ENCODE measurements at places on chromosomes 4 and X.

GRCh38 chrX:30592831-30593230 is 15.3 kb upstream of the TASL start:
- no peak for DNase-seq

DNA sequence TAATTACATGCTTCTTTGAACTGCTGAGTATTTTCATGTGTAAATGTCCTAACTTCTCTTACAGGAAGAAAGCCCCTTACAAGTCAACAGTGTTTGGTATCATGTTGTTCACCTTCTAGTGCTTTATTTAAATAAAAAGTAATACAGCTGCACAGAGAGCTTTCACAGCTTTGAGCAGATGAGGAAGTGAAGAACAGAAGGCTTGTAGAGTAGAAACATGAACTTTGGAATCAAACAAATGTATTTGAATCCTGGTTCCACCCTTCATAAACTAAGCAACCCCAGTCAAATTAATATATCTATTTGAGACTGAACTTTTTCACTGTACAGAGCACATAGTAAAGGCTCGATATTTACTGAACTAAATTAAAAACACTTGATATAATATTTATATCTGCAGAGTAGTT is 120.5 kb downstream of the CAMK2D start:
- peak; percentile 27 for DNase-seq

DNA sequence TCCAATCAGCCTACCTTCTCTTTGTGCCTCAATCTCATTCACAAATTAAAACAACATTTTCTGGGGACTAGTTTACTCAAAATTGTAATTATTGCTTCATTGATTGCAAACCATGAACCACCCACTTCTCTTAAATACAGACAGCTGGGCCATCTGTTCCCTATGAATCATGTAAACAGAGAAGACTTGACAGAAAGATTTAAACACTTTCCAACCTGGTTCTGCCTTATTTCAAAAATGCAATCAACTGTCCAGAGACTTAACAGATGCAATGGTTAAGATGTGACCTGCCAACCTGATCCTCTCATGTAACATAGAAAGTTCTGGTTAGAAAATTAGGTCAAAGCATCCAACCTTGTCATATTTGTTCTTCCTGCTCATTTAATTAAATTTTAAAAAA is 20.8 kb upstream of the SERTM2 start:
- DNase-seq, result no peak

DNA sequence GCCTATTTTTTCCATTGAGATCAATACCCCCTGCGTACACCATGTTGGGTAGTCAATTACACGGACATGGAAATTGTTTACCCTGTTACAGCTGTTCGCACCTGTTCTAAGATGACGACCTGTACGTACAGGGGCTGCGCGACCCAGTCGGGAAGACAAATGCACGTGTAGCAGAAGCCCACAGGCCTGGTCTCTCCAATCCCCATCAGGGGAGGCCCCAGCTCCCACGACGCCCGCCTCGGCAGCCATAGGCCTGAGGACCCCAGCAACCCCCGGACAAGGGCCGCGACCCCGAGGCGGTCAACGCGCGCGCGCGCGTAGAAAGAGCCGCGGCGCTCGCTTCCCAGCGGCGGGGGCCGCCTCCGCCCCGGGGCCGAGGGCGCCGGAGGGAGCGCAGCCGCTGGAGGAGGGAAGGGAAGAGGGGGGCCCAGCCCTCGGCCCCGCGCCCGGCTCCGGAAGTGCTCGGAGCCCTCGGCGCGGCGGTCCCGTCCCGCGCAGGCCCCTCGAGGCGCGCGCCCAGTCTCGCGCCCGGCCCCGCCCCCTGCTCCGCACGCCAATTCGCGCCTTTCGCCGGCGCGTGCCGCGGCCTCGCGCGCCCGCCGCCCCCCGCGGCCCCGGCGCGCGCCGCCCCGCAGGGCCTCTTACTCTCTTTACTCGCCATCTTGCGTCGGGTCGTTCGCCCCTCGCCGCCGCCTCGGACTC is 618 bp downstream of the RBBP7 start:
- DNase-seq, result peak; percentile 56
